ENCODE measurements at places on chromosomes 12 and 14.

DNA sequence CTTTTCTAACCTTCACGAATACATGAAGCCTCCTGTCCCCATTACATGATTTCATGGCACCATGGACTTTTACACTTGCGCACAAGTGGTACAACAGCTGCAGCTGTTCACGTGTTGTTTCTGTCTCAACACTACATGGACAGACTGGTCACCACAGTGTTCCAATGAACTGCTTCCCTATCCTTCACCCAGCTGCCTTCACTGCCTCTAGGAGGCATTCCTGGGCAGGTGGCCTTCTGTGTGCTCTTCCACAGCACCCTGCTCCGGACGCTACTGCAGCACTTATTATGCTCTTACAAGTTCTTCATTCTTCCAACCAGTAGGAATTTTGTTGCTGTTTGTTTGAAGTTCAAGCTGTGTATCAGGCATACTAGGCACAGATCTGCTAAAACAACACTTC is 1.5 kb downstream of the MTERF2 start:
- no peak for DNase-seq

GRCh38 chr14:75999511-76000190 is 14.1 kb downstream of the IFT43 start:
- no peak for DNase-seq

GRCh38 chr14:63650256-63650952 is 8.7 kb upstream of the WDR89 start:
- DNase-seq: no peak

- DNase-seq: no peak
These were observed 38.7 kb downstream of the GLT8D2 start for GRCh38 chr12:104011253-104011652.

DNA sequence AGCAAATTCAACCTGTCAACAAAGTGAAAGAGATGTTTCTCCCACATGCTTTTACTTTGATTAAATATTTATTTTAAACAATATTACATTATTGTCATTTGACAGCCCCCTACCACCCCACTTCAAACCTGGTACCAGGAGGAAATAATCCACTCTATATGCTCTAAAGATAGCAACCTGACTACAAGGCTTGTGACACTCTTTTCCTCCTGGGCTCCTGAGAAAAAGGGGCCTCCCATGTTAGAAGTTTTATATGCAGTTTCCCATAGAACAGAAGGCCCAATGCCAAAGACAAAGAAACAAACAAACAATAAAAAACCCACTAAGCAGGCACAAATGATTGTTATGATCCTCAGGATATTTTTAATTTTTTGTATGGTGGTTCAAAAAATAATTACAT is 73.6 kb downstream of the RPS29 start:
- no peak for DNase-seq

DNA sequence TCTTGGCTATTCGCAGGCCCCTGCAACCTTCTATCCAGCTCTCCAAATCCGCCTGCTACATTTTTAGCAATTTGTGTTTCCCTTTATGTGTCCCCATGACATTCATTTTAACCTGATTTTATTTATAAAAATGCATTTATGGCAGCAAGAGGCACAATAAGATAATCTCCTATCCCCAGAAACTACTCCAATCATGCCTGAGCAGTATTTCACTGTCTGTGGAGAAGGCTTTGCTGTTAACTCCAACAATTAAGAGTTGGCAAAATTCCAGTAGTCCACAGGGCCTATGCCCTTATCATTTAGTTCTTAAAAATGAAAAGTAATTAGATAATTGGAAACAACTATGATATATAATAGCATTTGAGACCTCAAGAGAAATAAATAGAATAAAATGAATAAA is 462.4 kb downstream of the TRHDE start:
- DNase-seq: no peak

- no peak for DNase-seq
These were observed 40.0 kb upstream of the RHOJ start for GRCh38 chr14:63164108-63164683.

DNA sequence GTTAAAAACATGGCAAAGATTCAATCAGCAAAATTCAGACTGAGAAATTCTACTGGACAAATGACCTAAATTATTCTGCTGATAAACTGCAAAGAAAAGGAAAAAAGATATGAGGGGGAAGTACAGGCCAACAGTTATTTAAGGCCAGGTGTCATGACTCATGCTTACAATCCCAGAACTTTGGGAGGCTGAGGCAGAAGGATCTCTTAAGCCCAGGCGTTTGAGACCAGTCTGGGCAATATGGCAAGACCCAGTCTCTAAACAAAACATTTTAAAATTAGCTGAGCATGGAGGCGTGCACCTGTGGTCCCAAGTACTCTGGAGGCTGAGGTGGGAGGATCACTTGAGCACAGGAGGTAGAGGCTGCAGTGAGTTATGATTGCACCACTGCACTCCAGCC is 91.8 kb upstream of the USP15 start:
- no peak for DNase-seq

DNA sequence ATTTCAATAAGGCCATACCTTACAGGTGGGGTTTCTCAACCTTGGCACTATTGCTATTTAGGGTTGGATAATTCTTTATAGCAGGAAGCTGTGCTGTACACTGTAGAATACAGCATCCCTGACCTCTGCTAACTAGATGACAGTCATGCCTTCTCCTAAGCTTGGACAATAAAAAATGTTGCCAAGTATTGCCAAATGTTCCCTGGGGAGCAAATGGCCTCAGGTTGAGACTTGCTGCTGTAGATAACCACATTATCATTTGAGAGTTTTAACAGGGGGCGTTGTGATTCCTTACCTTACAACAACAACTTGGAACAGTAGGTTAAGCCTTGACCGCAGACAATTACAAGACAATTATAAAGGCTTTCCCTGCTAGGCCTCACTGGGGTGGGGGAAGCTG is 1073.6 kb upstream of the TMEM132C start:
- DNase-seq: no peak

DNA sequence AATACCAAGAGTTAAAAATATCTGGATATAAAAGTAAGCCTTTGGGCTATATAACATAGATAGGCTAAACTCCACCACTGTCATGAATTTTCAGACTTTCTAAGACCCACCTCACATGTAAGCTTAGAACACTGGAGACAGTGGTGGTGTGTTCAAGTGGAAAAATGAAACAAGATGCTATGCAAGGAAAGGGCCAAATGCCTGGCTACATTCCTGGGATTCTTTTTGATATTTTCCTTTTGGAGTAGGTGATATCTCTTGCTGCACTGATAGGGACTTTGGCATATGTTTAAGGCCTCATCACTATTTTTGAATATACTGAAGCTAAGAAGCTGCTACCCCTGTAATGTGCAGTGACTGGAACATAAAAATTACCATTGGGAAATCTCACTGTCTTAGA is 341.3 kb downstream of the SLC16A7 start:
- no peak for DNase-seq

- DNase-seq: peak; percentile 35
These were observed 47.4 kb upstream of the SRSF5 start for GRCh38 chr14:69719501-69719951.

- no peak for DNase-seq
These were observed 15.0 kb downstream of the CEP128 start for GRCh38 chr14:80926397-80927082.

GRCh38 chr12:70106347-70106746 is 136.9 kb upstream of the CNOT2 start:
- DNase-seq: no peak

DNA sequence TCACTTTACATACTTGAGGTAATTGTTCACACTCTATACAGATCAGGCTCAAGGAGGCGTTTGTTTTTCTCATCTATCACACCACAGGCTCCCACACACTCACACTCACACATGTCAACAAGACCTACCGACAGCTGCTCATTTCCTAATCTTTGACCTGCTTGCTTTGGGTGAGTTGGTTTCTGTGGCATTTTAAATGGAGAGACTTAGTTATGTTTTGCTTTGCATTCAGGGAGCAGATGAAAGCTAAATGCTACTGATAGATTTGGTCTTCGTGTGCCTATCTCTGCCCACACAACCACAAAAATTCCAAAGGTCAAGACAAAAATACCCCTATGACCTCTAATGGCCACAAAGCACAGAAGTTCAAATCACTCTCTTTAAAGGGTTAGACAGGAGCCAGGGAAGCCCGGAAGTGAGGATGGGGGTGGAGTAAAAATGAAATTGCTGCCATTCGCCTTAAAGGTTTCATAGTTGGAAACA is 203.5 kb upstream of the G2E3 start:
- no peak for DNase-seq

- DNase-seq: no peak
These were observed 77.2 kb downstream of the NKX2-1 start for GRCh38 chr14:36442824-36443241.

GRCh38 chr12:92193846-92194245 is 48.2 kb upstream of the BTG1 start:
- DNase-seq: no peak

DNA sequence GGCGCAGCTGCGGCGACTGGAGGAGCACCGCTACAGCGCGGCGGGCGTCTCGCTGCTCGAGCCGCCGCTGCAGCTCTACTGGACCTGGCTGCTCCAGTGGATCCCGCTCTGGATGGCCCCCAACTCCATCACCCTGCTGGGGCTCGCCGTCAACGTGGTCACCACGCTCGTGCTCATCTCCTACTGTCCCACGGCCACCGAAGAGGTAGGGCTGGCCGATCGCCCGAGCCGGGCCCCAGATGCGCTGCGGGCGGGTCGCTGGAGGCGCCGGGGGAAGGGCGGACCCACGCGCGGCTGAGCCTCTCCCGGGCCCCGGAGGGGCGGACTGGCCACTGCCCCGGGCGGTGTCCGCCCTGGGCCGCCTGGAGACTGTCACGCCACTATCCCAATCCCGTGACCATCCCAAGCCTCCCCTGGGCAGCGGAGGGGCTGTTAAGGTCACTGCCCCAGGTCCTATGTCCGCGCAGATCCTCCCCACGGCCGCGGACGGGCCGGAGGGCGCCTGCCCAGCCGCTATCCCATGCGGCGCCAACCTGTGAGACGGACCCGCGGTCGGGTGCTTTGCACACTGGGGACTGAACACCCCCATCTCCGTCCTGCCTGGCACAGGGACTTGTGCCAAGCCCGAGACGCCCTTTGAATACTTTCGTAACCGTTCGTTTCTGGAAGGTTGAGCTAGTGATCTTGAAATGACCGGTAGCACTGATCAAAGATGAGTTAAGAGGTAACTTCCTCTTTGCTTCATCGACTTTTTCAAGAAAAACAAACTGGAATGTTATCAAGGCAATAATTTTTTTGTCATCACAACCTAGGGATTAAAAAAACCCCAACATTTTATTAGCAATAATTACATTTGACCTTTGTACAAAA is 725 bp downstream of the CHPT1 start:
- DNase-seq: peak; percentile 56
